ENCODE measurements at places on chromosomes 4 and X.

GRCh38 chr4:174575436-174575835 lies 53.1 kb upstream of the HPGD start:
- no peak for DNase-seq

DNA sequence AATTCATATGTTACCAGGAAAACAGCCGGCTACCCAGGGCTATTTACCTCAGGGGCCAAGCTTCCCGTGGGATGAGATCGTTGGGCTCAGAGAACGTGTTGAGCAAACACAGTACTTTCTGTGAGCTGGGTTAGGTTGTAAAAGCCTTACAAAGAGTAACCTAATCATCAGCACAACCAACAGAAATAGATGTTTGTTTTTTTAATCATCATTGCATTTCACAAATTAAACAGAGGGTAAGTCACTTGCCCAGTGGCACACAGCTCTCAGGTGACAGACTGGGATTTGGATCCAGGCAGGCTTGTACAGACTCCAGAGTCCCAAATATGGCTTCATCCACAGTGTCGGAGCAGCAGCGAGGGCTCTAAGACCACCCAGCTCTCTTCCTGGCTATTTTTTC lies 20.1 kb downstream of the SPON2 start:
- no peak for DNase-seq

DNA sequence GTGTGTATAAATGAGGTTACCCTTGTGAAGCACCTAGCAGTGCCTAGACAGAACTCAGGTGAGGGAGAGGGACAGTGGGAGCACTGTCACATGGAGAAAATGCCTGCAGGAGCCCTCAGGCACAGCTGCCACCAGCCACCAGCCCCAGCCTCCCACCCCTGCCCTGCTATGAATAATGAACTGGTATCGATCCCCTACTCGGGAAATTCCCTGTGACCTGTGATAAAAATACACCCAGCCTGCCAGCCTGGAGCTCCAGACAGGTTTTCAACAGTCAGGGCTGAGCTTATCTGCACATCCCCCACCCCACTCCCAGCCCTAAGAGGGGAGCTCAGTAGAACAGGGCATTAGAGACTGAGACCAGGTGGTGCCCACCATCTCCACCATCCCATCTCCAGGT lies 159.6 kb upstream of the PJA1 start:
- DNase-seq: no peak

- no peak for DNase-seq
Observed at GRCh38 chr4:74755486-74755885, 38.8 kb downstream of the BTC start.

- no peak for DNase-seq
Observed at GRCh38 chr4:48960988-48961635, 25.0 kb upstream of the CWH43 start.

- peak; percentile 39 for DNase-seq
Observed at GRCh38 chr4:37615059-37615719, 71.0 kb downstream of the RELL1 start.

GRCh38 chr4:85368932-85369331 lies 106.0 kb upstream of the ARHGAP24 start:
- DNase-seq: peak; percentile 3

GRCh38 chr4:67036791-67037190 lies 508.5 kb downstream of the CENPC start:
- DNase-seq: no peak

DNA sequence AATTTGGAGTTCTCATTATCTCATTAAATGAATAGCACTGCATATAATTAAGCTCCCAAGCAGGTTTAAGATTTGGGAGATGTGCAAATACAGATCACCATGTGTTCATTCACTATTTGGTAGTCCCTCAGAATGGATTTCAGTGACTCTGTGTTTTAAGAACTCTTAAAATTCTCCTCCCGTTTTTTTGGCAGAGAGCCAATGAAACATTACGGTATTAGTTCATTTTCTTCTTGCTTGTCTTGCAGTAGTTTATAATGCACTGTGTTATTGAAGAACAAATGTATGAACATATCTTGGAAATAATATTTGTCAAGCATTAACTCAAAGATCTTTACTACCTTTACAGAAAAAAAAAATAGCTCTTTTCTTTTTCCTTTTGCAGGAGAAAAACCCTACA lies 32.7 kb downstream of the KLF3 start:
- DNase-seq: no peak

DNA sequence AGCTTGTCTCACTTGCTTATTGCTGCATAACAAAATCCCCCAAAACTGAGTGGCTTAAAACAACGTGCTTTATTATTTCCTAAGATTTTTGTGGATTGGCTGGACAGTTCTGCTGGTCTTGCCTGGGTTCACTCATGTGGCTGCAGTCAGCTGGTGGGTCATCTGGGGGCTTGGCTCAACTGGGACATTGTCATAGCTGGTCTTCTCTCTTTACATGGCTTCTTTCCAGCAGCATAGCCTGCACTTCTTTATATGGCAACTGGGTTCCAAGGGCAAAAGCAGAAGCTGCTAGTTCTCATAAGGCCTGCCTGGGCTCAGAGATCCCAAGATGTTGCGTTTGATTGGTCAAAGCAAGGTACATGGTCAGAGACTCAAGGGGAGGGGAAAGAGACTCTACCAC lies 33.7 kb upstream of the STAG2 start:
- DNase-seq: no peak

GRCh38 chr4:55080174-55080865 lies 45.1 kb downstream of the KDR start:
- no peak for DNase-seq

DNA sequence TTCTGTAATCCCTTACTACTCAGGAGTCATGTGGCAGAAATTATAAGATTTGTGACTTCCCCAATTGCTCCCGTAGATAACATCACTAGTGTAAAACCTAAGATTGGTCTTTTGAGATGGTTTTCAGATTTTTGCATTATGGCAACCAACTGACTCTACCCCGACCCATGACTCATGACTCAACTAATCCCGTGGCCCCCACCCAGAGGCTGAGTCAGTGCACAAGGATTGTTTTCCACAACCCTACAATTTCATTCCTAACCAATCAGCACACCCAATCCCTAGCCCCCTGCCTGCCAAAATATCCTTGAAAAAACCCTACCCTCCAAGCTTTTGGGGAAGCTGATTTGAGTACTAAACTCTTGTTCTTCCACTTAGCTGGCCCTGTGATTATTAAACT lies 109.4 kb upstream of the FAM9C start:
- peak; percentile 25 for DNase-seq

- DNase-seq: no peak
Observed at GRCh38 chr4:92714640-92715039, 410.9 kb downstream of the GRID2 start.

DNA sequence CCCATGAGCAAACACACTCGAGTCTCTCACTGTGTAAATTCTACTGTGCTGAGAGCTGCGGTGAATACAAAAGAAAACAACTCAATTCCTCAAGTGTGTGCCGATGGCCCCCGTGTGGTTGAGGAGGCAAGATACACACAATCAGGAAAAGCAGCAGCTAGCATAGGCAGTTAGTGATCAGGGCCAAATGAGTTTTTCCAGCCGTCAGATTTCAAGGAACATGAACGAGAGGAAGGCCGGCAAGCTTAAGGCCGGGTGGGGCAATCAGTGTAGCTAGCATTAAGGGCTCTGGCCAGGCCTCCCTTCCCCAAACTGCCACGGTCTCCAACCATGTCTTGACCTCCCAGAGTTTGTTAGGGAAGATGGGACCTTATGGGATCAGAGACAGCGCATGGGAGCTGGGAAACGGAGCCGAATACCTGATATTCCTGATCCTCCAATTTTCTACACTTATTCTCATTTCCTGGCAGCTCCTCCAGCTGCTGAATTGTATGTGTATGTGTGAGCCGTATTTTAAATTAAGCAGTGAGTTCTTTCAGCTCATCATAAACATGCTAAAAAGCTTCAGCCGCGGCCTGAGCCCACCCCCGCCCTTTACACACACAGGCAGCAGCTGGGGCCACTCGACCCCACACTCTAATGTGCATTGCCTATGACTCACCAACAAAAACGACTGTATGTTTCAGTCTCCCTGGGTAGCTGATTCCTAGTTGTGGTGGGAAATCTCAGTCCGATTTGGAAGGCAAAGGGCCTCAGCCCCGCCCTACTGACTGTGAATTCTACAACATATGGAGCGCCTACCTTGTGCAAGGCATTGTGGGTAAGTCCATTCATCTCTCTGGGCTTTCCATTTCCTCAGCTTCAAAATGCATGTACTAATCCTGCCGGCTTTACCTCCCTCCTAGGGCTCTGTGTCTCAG lies 59.9 kb downstream of the RTL9 start:
- DNase-seq: peak; percentile 5

GRCh38 chr4:14149176-14150053 lies 521.9 kb upstream of the BOD1L1 start:
- no peak for DNase-seq

- DNase-seq: no peak
Observed at GRCh38 chr4:172762895-172763294, 405.7 kb upstream of the GALNT7 start.

DNA sequence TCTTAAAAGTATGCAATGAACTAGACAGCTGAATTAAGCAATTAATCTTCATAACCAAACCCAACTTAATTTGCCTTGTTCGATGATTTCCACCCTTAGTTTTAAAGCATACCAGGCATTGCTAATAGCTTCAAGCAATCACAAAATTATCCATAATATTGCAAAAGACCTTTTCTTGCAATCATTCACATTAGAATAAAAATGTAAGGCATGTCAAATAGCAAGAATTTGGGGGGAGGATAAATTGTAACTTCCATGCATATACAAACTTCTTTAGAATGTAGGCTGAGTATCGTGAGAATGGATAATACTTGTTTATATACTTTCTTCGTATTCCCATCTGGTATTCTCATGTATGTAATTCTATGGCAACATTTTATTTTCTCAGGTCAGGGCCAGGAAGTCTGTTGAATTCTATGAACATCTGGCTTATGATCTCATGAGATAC lies 28.7 kb upstream of the BMP2K start:
- DNase-seq: no peak

DNA sequence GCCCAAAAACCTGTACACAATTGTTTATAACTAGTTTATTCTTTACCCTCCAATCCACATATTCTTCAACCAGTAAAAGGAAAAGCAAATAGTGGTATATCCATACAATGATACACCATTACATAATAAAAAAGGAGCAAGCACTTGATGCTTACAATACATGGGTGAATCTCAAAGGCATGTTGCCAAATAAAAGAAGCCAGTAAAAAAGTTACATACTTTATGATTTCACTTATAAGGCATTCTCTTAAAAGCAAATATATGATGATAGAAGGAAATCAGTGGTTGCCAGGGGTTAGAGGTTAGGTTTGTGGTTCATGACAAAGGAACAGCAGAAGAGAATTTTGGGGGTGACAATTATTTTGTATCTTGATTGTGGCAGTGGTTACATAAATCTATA lies 896.1 kb upstream of the LCORL start:
- no peak for DNase-seq

DNA sequence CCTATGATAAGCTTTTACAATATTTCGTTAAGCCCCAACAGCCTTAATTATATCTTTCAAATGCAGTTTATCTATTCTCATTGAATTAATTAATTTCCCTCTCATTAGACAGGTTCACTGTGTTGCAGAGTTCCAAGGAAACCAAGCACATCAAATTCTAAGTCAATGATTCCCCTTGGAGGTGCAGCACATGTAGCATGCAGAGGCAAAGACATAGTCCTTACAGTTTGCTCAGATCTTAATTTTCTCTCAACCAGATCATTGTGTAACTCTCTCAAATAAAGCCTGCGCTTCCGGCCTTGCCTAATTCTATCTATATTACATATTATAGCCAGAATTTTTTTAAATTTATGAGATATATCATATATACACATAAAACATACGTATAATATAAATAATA lies 205.4 kb downstream of the GRIA2 start:
- no peak for DNase-seq

DNA sequence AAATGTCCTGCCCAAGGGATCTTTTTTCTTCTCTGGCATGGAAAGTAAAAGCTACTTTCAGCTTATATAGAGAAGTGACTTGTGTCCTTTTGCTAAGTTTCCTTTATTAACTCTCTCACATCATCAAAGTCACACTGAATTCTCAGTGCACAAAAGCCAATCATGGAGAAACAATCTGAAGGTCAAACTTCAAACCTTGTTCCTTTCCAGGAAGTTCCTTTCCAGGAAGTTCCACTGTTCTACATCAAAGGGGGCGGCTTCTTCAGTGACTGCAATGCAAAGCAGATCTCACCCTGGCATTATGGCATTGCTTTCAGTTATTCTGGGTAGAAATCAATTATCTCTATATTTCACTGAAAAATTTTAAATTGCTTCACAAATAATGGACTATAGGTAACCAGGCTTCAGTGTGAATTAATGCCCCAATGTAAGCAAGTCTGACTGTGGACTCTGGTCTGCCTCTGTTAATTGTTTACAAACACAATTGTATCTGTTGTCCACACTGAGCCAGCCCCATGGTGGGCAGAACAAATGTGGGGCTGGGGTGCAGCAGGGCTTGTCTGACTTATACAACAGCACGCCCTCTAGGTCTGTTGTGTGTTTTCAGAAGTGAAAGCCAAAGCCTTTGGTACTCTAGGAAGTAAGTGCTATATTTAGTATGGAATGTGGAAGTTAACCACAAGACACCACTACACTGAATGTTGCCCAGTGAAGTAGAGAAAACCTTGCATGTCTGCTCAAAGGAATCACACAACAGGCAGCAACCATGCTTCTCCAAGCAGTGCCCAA lies 98.8 kb downstream of the CDS1 start:
- DNase-seq: peak; percentile 80

DNA sequence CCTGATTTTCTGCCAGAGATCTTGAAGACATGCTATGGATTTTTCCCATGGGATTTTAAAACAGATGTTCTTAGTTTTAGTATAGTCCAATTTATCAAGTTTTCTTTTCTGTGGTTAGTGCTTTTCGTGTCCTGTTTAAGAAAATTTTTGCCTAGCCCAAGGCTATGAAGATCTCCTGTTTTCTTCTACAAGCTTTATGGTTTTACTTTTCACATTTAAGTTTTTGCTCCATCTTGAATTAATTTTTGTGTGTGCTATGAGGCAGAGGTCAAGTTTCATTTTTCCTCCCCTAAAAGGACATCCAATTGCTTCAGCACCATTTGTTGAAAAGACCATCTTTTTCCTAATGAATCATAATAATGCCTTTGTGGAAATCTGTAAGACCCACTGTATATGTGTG lies 65.6 kb downstream of the POLR2B start:
- DNase-seq: no peak

DNA sequence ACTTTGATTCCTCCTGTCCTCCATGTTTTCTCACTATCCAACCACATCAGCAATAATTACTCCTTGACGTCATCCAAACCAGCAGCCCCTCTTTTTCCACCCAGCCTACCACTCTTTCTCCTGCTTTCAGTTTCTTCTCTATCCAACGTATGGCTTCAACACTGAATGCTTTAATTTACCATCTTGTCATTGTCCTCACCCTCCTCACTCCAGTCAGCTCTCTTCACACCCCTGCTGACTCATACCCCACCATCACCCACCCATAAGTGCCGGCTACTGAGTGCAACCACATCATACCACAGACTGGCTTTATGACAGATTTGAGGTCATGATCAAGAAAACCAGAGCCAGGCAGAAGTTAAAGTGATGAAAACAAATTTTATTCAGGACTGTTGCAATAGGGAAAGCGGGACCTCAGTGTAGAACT lies 9.8 kb upstream of the ANXA5 start:
- DNase-seq: peak; percentile 80

All from suppressor macrophage treated with lipopolysaccharide for 4 hours (primary cell).